Caco-2 (cell line): ENCODE measurements at places on chromosomes 5 and 9. TPM values are rescaled to one million over a fixed set of nuclear protein-coding genes. Genes with fewer than 3 reads are reported as not detected.

Gene MCC
- 0.09 TPM in 1 of 2 replicates, not detected in the other for total RNA-seq

Gene PCDHA8
- not detected in 2 replicates for total RNA-seq

Gene TLE1
- 17.9 and 18.3 TPM in 2 replicates for total RNA-seq

Gene P4HA2
- total RNA-seq: 41.0 and 42.3 TPM in 2 replicates

Gene N4BP3
- 2.9 and 3.2 TPM in 2 replicates for total RNA-seq

Gene SLC6A19
- 0.29 and 0.32 TPM in 2 replicates for total RNA-seq

Gene MUSK
- total RNA-seq: not detected in 2 replicates

Gene TMEM171
- 0.86 and 1.2 TPM in 2 replicates for total RNA-seq

Gene ANKRD55
- total RNA-seq: 0.27 and 0.63 TPM in 2 replicates

Gene GDNF
- not detected in 2 replicates for total RNA-seq
